ENCODE measurements at places on chromosomes 7 and 10. TPM values are rescaled to one million over a fixed set of nuclear protein-coding genes. Genes with fewer than 3 reads are reported as not detected.

- DNase-seq: peak; percentile 24
These were observed 607.8 kb downstream of the PTPRN2 start for GRCh38 chr7:157979636-157980340.

DNA sequence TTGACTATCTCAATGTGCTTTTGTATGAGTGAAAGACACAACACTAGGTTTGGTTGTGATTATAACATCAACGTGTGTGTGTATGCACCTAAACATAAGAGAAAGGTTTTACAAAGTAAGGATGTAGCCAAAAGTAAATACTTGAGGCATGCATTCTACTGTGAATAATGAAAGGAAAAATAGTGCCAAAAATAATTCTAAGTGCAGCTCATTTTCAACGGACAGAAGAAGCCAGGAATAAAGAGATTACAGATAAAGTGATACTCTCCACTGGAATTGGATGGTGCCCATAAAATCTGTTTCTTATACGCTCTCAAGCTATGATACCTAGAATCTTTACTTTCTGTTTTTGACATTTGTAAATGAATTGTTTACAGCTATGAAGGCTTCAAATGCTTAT is 135.0 kb upstream of the TMEM72 start:
- DNase-seq: no peak

Gene THSD7A
- 4.7 TPM for total RNA-seq

Gene ZNF438
- 6.1 TPM for total RNA-seq

Gene NOS3
- 1.1 TPM for total RNA-seq

GRCh38 chr10:662686-663465 is 26.6 kb downstream of the DIP2C start:
- no peak for DNase-seq

- DNase-seq: no peak
These were observed 231.2 kb downstream of the PTPRN2 start for GRCh38 chr7:158356454-158356853.

Gene AFAP1L2
- total RNA-seq: 0.98 TPM

DNA sequence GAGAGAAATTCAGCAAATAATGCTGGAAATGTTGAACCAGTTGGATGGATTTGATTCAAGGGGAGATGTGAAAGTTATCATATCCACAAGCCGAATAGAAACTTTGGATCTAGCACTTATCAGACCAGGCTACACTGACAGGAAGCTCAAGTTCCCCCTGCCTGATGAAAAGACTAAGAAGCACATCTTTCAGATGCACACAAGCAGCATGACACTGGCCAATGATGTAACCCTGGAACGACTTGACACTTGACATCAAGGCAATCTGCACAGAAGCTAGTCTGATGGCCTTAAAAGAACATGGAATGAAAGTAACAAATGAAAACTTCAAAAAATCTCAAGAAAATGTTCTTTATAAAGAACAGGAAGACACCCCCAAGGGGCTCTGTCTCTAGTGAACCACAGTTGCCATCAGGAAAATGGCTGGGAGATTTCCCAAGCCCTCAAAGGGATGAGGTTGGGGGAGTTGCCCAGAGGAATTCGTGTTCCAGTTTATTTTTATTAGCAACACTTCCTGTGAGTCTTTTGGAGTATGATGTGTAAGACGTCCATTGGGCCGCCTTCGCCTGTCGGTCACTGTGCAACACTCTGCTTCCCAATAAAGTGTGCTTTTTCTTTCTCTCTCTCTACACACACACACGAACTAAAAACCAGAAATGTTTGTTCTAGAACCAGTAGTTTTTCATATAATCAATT is 200.0 kb downstream of the HIBADH start:
- DNase-seq: no peak

Gene C1QL3
- total RNA-seq: 3.0 TPM

DNA sequence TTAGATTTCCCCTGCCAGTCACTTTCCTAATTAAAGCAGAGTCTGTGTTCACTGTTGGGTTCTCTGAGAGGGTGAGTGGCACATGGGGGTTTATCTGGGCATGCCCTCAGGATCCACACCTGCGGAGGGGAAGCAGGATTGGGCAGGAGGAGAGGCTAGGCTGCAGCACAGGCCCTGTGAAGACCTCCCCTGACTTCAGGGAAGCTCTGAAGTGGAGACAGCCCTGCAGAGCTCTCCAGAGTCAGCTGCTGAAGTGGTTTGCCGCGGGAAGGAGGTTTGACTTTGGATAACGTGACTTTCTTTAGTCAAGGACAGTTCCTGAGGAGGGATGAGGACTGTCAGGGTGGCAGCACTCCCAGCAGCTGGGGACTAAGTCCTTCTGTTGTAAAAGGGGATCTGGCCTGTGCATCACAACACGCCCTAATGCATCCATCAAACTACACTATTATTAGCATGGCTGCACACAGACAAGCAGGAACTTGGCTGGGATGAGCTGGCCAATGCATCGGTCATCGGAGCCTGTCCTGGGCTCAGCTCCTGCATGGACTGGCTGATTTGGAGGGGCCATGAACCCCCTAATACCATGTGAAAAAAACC is 50.9 kb upstream of the LEP start:
- DNase-seq: no peak

DNA sequence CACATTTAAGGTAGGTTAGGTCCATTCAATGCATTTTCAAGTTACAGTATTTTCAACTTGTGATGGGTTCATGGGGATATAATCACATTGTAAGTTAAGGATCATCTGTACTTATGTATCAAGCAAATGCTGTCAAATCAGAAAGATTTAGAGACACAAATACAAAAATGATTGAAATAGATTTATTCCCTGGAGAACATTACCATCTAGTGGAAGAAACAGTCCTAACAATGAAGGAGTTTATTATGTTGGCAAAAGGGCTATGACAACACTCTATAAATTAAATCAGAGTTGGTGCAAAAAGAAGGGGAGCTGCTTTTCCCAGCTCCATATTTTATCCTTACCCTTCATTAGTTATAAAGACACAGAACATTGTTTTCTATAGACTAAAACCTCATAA is 69.0 kb downstream of the PRSS58 start:
- DNase-seq: no peak

Measured in progenitor cell of endocrine pancreas (in vitro differentiated cells).